ENCODE measurements at places on chromosomes 5 and 9.

DNA sequence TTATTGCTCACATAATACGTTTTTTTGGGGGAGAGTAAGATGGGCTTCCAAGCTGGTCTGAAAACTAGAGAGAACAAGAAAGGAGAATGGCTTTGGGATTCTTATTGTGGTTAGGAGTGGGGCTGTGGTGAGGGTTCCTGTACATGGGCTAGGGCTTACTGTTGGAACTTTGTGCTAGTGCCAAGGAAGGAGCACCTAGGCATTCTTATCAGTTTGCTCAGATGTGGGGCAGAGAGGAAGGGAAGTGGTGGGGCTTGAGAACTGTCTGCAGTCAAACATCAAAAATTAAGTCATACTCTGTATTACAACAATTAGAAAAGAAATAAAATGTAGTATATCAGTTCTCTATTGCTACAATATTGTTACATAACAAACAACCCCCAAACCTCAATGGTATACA, 4.0 kb upstream of the THBS4 start:
- no peak for DNase-seq

- no peak for DNase-seq
Measured at GRCh38 chr9:112556497-112557442, 70.1 kb downstream of the KIAA1958 start.

DNA sequence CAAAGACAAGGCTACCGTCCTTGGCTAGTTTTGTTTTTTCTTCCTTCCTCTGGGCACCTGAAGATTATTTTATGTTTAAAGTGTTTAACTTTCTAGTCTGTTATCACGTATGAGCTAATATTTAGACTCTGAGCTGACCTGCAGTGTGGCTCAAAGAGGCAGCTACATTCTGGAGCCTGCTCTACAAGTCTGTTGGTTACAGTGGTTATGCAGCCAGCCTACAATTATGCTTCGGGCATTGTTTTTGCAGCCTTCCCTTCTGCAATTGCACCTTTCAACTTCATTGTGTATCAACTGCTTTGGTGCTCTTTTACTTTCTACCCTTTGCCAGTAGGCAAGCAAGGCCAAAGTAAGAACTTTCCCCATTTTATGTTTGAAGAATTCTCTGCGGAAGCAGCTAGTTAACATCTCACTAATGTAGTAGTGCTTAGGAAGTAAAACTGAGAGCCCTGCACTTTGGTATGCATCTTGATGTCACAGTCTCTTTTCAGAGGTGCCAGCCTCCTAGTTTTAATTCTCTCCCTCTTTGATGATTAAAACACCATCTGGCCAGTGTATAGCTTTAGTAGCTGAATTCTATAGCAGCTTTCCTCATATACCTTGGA, 322.1 kb downstream of the FAM170A start:
- no peak for DNase-seq

DNA sequence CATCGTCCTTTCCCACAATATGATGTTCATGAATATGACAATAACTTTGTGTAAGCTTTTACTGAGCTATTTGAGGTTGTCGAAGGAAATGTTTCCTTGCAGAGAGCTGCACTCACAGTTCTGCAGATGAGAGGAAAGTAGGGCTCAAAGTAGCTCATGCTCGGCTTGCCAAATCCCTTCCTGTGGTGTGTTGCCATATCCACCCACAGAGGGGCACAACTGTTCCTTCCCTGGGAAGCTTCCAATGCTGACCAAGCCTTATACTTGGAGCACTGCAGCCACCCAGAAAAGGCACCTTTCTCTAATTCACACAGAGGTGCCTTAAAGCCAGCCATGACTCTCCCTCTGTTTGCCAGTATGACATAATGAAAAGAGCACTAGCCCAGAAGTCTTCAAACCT, 390.3 kb downstream of the CAAP1 start:
- DNase-seq: no peak

DNA sequence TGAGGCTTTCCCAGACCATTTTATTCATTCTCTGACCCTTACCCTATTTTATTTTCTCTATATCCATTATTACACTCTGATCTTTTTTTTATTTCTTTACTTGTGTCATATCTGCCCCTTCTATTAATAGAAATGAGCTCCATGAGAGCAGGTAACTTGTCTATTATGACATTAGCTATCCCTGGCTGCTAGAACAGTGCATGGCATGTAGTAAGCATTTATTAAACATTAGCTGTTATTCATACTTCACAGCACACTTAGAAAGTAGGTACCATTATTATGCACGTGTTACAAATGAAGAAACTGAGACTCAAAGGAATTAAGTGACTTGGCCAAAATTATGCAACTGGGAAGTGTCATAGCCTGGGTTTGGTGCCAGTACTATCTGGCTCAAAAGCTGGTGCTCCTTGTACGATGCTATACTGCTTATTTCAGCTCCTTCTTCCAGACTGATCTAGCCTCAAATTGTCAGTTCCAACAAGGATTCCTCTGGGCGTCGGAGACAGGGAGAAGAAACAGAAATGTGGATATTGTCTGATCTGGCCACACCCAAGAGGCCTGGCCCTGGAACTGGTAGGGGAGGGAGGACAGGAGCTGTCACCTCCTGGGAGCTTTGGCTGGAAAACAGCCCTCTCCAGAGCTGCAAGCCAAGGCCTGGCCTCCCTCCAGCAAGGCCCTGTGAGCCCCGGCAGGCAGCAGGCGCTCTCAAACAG, 10.8 kb upstream of the NIPAL4 start:
- DNase-seq: no peak

DNA sequence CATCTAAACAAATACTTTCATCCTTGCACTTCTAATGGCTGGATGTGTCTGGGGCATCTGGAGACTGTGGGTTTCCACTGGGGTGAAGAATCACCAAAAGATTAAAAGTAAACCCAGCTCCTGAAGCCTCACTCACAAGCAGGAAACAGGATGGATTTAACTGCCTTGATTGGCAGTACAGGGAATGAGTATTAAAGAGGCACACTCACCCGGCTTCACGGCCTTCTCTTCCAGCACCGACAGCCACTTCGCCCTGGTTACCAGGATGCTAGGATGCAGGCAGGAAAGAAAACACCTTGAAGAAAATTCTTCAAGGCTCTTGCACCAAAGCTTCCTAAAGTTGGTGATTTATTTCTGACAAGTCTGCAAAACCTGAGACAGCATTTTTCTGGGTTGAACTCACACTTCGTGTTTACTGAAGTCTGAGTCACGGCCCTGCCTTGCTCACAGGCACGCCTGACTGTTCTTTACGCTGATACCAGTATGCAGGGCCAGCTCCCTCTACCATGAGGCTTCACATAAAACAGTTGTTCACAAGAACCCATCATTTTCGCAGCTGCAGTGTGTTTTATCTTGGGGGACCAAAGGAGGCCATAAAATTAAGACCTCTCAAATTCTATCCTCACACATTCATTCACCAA, 56.5 kb upstream of the ZNF354A start:
- no peak for DNase-seq

DNA sequence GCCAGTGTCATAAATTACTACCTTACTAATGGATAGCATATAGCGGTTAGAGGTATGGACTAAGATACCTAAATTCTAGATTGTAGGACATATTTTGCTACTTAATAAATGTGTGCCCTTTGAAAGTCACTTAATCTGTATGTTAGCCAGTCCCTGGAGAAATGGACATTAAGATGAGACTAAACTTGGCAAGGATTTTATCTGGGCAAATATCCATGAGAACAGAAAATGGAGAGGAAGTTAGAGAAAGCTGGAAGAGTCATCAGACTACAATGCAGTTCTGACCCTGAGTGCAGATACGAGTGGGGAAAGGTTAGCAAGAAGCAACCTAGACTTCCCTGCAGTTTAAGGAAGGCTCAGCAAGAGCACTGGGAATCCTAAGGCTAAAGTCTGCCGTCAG, 33.0 kb downstream of the TBCA start:
- DNase-seq: no peak

GRCh38 chr5:107589520-107590193, 81.1 kb downstream of the EFNA5 start:
- no peak for DNase-seq

DNA sequence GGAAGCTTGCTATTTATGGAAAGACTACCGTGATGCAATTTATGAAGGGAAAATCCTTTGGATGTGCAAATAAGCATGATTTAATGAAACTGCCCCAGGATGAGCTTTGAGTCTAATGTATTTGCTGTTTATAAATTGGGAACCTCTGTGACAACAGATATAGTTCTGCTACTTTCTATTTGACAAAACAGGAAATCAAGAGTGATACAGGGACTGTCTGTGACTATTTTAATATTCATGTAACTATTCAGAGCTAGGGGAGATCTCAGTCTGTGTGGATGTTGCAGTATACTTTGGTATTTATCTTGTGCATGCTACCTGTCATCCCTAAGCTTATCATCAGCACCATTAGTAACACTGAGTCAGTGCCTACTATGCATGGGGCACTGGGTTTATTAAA, 132.1 kb downstream of the PDZD2 start:
- no peak for DNase-seq

DNA sequence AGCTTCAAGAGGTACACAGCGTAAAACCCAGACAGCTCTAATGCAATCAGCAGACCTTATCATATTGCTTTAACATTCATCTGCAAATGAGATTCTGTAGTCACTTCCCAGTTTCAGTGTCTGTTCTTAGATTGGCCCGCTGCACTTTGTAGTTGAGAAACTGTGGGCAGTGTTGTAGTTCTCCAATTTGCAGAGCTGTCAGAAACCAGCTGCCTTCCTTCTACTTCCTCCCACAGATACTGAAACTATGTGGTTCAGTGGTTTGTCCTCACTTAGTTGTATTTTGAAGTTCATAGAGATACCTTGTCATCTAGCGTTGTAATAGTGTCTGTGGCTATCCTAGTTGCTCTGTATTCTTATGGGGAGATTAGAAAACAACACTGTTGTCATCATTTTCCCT, 39.6 kb upstream of the TRIM36 start:
- no peak for DNase-seq

DNA sequence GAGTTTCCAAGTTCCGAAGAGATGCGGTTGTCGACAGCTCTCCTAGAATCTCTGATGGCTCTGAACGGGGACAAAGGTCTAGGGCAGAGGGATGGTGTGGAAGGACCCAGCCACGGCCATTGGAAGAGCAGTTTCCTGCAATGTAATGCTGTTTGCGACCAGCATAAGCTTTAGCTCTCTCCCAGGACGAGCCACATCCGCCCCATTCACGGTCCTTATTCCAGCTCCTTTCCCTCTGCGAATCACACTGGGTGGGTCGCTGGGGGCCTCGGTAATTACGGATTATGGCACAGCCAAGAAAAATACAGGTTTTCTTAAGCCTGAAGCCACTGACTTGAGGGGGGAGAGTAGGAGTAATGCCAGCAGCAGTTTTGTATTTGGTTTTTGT, 22.7 kb downstream of the ANXA2R start:
- peak; percentile 88 for DNase-seq

DNA sequence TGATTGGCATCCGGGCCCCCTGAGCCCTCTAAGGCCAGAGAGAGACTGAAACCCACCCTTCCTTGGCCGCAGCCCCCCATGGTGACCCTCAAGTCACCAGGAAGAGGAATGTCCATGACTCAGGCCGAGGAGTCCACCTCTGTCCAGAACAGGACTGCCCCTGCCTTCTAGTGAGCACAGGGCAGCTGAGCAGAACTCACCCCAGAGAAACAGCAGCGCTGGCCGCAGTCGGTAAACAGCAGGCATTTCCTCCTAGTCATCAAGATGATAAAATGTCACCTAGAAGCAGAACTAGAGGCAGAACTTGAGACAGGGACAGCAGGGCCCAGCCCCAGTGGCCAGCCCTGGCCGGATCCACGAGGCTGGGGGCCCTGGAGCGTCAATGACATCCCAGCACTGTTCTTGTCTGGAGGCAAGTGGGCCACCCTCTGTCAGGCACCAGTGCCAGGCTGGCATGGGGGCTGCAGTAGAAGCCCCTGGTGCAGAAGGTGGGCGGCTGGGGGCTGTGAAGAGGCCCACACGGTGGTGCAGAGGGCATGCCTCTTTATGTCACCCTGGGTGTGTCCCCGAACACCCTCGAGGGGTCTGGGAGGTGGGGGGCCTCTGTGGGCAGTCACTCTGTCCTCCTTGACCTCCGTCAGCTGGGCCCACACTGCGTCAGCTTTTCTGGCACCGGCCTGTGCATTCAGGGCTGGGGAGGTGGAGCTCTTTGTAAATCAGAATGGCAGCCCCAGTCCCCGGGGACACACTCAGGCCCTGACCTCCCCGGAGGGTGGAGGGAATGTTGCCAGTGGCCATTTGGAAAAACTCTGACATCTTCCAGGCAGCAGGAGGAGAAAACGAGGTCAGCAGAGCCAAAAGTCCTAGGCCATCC, 83.0 kb downstream of the NTNG2 start:
- no peak for DNase-seq

DNA sequence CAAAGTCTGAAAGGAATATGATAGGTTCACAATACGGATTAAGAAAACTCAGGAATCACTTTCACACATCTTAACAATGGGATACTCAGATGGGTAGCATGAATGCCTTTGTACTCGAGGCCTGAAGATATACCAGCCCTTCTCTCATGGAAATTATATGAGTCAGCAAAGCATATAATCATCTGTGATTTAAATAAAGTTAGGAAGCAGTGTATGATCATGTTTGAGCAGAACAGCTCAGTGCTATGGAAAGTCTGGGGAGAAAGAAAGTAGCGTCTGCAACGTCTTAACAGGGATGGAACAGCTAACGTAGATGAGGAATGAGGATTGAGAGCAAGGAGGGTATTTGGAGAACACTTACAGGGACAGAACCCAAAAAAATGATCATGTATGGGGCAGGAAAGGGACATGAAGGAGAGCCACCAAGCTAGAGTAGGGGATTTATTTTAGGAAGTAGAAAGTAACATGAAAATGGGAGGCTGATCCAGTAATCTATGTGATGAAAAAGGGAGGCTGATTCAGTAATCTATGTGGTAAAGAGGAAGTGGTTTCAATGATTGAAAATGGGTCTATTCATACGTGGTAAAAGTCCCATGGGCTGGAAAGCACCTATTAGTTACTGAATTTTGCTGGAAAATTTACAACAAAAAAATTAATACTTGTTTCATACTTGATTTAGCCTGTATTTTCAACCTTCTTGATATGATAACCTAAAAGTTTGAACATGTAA, 85.9 kb downstream of the GNA14 start:
- DNase-seq: no peak

- no peak for DNase-seq
Measured at GRCh38 chr9:72590824-72591223, 69.4 kb downstream of the TMC1 start.

GRCh38 chr5:158436271-158437065, 577.5 kb upstream of the CLINT1 start:
- no peak for DNase-seq

GRCh38 chr5:50666261-50667022, at the start of gene PARP8:
Gene PARP8, plus strand, starts transcription at chr5:50666637. Its CDS starts 459 bp downstream, at chr5:50667096.
- DNase-seq: no peak

DNA sequence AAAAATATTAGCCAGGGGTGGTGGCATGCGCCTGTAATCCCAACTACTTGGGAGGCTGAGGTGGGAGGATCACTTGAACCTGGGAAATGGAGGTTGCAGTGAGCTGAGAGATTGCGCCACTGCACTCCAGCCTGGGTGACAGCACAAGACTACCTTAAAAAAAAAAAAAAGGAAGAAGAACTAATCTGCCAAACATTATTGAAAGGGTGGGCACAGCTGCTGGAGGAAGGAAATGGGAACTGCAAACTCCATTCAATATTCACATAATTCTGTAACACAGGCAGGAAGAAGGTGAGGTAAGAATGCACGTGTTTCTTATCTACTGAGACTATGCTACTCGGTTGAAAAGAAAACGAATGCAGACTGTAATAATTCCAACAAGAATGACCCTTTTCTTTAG, 121.1 kb upstream of the GNA14 start:
- DNase-seq: no peak

- DNase-seq: no peak
Measured at GRCh38 chr5:171953860-171954701, 52.4 kb downstream of the FBXW11 start.

GRCh38 chr5:124444147-124444775, 302.2 kb downstream of the ZNF608 start:
- DNase-seq: no peak
